ENCODE measurements at places on chromosomes 5 and 9.
A peak's percentile ranks its signal among the peaks of the same experiment; 100 is the strongest.

GRCh38 chr9:77440057-77440456 lies 208.1 kb downstream of the GNA14 start:
- no peak for DNase-seq

GRCh38 chr5:67619235-67619634 lies 422.6 kb upstream of the CD180 start:
- no peak for DNase-seq

DNA sequence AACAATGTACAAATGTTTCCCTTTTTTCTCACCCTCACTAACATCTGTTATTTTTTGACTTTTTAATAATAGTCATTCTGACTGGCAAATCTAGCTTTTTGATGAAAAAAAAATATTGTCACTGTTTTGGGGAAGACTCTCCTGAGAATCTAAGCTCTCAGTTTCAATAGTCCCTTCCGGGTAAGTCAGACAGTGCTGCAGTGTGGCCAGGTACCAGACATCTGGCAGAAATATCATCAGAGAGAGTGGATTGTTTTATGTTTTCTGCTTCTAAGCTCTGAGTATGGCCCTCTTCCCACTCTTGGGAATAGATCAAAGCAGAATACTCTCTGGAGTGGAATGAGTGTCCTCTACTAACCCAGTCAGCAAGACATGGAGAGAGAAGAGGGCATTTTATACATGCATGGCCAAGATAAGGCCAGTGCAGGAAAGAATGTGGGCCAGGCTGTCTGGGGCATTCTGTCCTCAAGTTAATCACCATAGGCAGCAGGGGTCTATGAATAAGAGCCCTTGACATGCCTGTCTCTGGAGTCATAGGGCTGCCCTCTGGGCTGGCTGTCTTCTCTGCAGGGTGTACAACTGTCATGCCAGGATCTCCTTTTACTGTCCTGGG lies 38.5 kb upstream of the OR2S2 start:
- DNase-seq, result no peak

- peak; percentile 95 for DNase-seq
These were observed 74.1 kb downstream of the SERINC5 start for GRCh38 chr5:80181618-80182211.

- DNase-seq, result no peak
These were observed 357.0 kb upstream of the PIK3R1 start for GRCh38 chr5:67858471-67859031.

DNA sequence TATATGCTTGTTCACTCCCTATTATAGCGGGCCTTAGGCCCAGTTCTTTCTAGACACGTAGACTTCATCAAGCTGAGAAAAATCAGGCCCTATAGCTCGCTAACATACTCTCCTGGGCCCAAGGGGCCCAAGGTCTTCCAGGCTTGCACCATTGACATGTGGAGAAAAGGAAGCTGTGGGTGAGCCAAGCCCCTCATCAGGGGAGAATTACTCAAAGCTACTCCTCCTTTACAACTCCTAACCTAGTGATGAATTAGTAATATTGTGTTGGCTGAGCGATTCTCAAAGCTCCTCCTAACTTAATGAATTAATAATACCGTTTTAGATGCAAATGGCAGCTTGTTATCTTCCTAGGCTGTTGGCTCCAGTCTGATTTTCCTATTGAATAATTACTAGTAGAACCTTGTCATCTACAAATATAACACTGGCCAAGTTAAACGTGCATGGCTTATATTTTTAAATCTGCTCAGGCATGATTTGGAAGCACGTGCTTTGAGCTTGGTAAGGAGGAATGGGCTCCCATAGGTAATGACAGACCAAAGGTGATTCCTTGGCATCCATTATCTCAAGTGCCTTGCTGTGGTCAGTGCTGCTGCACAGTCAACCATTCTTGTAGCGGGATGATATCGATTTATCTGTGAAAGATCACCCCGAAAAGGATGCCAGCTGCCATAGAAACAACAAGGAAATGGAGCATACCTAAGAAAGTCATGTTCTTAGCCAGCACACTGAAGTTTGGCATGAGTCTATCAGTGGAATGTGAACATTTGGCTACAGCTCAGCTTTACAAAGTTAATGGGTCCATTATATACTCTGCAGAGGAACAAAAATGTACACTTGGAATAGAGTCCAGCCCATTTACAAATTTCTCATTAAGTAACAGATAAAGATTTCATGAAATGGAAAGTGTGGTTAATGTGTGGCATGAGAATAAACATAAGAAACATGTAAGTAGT lies 23.8 kb downstream of the LVRN start:
- DNase-seq, result no peak

DNA sequence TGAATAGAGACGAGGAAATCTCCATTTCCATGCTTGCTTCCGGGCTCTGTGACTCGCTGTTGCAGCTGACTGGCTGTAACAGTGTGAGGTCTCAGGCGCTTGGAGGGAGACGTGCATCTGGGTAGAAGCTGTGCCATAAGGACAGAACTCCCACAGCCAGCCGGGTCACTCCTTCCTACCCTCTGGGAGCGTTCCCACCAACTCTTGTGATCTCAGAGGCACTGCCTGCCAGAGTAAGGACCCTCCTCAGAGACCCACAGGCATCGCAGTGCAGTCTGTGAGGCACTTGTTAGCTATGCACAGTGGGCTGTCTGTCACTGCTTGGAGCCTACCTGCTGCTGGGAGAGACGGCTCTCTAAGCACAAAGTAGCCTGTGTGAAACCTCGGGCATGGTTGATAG lies 203.4 kb upstream of the SEMA6A start:
- no peak for DNase-seq

DNA sequence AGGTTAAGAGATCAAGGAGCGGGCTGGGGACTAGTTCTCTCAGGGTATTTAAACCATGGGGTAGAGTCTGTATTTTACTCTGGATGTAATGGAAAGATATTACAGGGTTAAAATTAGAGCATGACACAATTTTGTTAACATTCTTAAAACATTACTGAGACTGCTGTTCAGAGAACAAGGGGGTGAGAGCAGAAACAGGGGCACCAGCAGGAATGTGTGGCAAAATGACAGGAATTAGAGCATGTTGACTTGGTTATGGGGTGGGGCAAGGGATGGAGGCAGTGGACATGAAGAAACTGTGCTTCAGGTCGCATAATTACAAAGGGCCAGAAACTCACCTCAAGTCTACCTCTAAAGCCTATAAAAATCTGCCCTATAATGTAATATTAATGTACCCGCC lies 75.0 kb downstream of the TMEM232 start:
- no peak for DNase-seq

DNA sequence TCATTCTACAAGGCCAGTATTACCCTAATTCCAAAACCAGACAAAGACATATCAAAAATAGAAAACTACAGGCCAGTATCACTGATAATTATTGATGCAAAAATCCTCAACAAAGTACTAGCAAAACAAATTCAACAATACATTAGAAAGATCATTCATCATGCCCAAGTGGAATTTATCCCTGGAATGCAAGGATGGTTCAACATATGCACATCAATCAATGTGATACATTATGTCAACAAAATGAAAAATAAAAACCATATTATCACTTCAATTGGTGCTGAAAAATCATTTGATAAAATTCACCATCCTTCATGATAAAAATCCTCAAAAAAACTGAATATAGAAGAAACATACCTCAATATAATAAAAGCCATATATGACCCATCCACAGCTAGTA lies 115.2 kb upstream of the SLC27A6 start:
- no peak for DNase-seq

DNA sequence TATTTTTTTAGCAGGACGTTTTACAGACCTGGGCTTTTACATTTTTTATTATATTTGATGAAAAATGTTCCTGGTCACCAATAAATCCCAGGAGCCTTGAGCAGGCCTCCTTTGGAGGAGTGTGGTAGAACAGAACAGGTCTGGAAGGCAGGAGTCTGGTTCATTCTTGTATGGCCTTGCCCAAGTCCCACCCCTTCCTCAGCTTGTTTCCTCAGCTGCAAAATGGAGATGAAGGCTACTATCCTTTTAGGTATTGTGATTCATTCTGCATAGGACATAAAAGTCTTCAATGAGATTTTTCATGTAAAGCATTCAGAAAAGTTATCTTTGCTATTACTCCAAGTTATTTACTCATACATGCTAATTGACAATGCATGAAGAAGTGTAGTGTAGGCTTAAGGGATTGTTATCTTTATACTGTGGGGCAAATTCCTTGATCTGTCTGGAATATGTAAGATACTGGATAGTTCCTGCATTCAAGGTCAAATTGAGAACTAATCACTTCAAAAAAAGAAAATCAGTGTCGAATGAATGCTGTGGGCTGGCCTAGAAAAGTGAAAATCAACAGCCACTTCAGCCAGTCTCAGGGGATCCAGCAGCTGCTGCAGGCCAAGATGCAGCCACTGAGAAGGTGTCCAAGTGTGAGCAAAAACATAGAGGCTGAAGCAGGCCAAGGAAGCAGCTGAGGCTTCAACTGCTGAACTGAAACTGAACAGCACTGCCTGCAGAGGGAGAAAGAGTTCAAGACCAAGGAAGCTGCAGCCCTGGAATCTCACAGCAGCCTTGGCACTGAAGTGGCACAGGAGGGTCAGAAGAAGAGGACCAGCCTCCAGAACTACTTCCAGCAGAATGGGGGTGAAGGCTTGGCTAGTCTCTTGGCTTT lies 15.5 kb upstream of the SLC36A3 start:
- peak; percentile 65 for DNase-seq

GRCh38 chr9:5518171-5518936 lies 8.0 kb downstream of the PDCD1LG2 start:
- no peak for DNase-seq

- no peak for DNase-seq
These were observed 31.2 kb downstream of the NKD2 start for GRCh38 chr5:1039706-1040260.

- DNase-seq, result no peak
These were observed 35.3 kb upstream of the PLPP1 start for GRCh38 chr5:55570026-55570425.

- no peak for DNase-seq
These were observed 4.8 kb downstream of the DNAJB5 start for GRCh38 chr9:34994260-34994899.

DNA sequence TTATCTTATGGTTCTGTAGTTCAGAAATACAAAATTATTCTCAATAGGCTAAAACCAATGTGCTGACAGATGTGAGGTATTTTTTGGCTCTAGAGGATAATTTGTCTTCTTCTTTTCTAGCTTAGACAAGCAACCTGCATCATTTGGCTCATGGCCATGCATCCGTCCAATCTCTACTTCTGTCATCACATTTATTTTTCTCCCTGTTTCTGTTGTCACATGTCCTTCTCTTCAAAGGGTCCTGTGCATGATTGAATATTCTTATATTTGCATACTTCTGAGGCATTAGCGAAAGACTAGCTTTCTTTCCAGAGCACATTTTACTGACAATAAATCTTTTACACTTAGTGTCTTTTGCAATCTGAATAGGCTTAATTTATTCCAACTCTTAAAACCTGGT lies 564.7 kb downstream of the CDH10 start:
- no peak for DNase-seq

GRCh38 chr5:43573058-43573457 lies 16.2 kb upstream of the PAIP1 start:
- DNase-seq, result no peak

- no peak for DNase-seq
These were observed 12.5 kb upstream of the PTGER4 start for GRCh38 chr5:40667161-40667663.

DNA sequence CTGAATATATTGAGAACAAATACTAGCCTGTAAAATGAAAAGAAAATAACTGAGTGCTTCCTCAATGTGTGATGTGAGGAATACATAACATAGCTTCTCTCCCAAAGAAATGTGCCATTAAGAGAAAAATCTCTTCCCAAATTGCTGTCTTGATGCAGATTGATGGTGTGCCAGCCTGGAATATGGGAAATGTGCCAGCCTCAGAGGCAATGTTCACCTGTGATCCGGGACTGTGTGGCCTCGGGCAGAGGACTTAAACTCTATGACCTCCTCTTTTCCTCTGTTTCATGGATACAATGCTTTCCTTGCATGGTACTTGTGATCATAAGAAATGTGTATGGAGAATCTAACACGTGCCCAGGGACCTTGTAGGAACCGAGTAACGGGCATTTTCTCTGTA lies 370.9 kb downstream of the DIRAS2 start:
- DNase-seq, result no peak

DNA sequence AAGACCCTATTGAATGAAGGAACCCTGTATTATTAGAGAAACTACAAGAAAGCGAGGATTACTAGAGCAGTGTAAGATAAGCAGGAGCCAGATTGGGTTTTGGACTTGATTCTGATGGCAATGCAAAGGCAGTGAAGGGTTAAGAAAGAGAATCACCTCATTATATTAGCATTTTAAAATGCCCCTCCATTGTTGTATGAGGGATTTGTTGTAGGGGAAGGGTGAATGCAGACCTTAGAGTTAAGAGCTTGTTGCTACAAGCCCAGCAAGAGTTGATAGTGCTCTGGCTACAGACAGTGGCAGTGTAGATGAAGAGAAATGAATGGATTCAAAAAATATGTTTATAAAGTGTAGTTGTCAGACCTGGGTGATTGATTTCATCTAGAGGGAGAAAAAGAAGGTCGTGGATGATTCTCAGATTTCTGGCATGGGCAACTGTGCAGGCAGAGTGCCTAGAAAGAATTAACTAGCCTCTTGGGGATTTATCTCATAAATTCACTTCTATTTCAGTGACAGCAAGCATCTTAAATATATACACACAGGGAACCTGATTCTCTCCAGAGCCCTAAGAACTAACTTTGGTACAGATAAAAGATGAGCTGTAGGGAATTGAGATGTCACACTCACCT lies 344.8 kb downstream of the ARRDC3 start:
- DNase-seq, result no peak

DNA sequence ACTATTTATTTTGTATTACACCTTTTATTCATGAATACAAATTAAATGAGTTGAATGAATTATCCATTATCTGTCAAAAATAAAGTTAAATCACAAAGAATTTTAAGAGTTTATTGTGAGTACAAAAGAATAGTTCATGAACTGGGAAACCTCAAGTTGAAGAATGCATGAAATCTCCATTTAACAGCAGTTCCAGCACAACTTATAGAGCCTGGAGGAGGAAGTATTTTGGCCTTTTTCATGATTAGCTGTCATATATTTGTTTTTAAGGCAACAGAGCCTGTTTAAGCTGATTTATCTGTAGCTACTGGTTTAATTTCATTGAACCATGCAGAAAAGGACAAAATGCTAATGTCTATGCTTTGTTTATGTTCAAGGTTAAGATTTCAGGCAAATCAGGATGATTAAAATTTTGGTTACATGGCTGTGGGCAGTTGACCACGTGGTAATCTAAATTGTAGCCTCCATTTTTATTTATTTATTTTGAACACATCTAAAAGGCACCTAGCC lies 12.2 kb downstream of the SPINK1 start:
- DNase-seq, result no peak

All from OCI-LY7 (cell line).